ENCODE measurements at places on chromosomes 7 and 10.

GRCh38 chr10:1411451-1411850, 325.9 kb downstream of the ADARB2 start:
- DNase-seq: no peak

GRCh38 chr10:11677480-11677879, 64.7 kb upstream of the ECHDC3 start:
- no peak for DNase-seq

DNA sequence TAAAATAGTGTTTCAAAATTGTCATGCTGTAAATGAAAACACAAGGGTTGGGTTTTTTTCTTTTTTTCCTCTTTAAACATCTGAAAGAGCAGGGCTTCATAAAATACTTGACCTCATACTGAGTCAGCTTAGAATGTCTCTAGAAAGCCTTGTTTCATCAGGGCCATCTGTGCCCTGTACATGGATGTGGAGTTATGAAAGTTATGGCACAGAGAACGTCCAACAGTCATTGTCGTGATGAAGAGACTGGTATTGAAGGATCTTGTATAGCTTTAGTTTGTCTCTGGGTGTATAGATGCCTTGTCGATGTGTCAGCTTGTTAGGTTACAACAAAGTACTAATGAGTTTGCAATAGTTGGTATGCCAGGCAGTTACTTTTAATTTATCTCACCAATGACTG, 127.3 kb downstream of the FAM204A start:
- no peak for DNase-seq

DNA sequence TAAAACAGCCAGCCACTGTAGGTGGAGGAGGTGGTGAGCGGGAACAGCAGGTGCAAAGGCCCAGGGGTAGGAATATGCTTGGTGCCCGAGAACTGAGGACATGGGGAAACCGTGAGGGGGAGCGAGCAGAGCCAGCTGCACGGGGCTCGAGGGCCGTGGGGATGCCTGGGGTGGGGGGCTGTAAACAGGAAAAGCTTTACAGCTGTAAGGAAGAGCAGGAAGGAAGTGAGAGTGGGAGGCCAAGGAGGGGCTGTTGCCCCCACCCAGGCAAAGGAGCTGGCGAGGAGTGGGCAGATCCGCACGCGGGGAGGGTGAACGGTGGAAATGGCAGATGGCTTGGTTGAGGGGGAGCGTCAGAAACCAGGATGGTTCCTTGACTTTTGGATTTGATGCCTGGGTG, 34.4 kb downstream of the ZMIZ1 start:
- DNase-seq: no peak

- no peak for DNase-seq
Measured at GRCh38 chr10:20767028-20767427, 130.1 kb downstream of the NEBL start.

- peak; percentile 39 for DNase-seq
Measured at GRCh38 chr10:69644658-69645295, 14.7 kb downstream of the FAM241B start.

DNA sequence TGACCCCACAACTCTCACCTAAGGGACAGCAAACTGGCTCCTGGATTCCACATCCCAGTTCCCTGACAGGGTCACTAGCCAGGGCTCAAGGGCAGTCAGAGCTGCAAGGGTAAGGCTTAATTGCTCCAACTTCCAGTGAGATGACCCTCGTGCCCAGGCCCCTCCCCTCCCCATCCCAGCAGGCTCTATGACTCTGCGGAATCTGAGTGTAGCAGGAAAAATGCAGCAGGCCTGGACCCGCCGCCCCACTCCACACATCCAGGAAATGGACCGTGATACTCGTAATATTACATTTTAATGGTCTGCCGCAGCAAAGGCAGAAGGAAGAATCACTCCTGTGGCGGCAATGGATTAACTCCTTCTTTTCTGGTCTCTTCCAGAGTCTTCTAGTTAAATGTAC, 91.7 kb upstream of the CHST15 start:
- DNase-seq: no peak

GRCh38 chr10:49089557-49090188, 25.6 kb downstream of the VSTM4 start:
- no peak for DNase-seq

GRCh38 chr10:111944331-111944730, 239.2 kb downstream of the GPAM start:
- DNase-seq: no peak
